ENCODE measurements at places on chromosomes 12 and 14.

DNA sequence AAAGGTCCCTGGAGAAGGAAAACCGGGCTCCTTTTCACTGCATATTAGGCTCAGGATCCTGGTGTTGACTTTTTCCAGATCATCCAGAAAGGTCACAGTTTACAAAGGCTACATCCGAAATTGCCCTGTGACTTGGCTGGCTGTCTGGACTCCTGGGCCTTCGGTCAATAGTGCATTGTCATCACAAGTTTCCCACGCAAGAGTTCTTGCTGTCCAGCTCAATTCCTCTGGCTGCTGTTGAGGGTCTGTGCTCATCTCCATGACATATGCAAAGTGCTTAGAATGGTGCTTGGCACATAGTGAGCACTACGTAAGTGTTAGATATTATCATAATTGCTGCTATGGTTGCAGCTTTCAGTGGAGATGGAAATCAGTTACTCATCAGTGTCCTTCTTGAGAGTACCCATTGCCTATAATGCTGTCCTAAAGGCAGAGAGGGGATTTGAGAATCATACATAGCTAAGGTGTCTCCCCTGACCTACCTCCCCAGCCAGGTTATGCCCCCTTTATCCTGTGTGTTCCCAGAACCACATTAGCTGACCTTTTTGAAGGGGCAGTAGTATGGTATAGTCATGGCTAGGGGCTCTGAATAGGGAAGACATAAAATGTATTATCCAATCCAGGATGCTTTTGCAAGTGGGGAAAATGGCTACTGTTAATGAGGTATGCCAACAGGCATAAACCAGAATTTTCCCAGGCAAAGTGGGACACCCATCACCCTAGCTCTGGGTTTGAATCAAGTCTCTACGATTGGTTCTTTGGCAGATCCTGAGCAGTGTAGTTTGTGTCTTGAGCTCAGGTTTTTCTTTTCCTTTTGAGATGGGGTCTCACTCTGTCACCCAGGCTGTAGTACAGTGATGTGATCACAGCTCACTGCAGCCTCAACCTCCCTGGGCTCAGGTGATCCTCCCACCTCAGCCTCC lies 132.0 kb upstream of the CCND2 start:
- DNase-seq, result no peak

GRCh38 chr12:100955139-100955538 lies 160.6 kb downstream of the ANO4 start:
- peak; percentile 61 for DNase-seq

- DNase-seq, result no peak
Observed at GRCh38 chr12:71626768-71627167, 36.9 kb downstream of the ZFC3H1 start.

DNA sequence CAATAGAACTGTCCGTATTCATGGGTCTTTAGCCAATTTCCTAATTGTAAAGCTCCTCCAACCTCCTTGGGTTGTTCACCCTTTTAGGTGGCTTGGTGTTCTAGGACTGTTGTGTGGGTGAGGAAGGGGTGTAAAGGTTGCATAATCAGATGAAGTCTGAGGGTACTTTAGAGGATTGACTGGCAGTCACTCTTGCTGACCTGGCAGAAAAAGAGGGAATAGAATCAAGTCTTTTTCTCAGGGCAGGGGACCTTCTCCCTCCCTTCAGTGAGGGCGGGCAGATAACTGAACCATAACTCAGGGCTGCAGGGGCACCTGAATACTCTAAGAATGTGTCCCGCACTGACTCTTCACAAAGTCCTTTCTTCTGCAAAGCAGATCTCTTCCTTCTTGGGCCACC lies 436.2 kb downstream of the CCDC91 start:
- no peak for DNase-seq

DNA sequence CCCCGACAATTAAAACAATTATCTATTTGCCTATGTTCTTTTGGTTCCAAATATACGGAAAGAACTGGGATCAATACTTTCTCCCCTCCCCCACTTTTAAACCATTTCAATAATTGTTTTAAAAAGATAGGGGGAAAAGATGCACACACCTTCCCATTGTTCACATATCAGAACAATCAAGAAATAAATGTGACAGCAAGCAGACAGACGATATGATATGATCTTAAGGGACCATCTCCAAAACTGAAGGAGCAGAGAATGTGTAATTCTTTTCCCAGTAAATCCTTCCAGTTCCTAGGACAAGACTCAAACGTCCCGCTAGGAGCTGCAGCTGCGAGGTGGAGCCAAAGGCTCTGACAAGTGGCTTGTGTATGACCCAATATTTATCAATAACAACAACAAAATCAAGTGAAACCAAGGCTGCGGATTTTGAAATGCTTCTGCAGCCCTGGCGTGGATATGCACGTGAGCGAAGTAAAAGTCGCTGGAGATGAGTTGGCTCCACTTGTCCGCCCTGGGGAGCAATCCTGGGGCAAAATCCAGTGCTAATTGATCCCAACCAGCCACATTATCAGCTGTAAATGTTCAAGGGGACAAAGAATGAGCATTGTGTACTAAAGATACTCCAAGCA lies 8.2 kb upstream of the FOXG1 start:
- no peak for DNase-seq

DNA sequence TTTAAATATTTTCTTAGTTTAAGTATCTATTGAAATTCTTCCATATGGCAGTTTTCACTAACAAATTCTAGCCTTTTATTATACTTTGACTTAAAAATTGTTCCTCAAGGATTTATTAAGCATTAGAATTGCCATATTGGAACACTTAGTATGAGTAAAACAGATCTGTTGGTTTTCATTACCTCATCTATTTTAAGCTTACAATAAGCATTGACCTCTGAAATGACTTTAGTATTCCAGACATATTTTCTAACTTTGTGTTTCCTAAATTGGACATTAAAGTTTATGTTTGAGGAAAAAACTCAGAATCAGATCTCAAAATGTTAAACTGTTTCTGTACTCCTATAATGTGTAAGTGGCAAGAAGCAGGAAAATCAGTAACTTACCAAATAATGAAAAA lies 48.4 kb downstream of the CSRP2 start:
- DNase-seq, result no peak

GRCh38 chr14:34065236-34065635 lies 114.4 kb upstream of the EGLN3 start:
- no peak for DNase-seq

DNA sequence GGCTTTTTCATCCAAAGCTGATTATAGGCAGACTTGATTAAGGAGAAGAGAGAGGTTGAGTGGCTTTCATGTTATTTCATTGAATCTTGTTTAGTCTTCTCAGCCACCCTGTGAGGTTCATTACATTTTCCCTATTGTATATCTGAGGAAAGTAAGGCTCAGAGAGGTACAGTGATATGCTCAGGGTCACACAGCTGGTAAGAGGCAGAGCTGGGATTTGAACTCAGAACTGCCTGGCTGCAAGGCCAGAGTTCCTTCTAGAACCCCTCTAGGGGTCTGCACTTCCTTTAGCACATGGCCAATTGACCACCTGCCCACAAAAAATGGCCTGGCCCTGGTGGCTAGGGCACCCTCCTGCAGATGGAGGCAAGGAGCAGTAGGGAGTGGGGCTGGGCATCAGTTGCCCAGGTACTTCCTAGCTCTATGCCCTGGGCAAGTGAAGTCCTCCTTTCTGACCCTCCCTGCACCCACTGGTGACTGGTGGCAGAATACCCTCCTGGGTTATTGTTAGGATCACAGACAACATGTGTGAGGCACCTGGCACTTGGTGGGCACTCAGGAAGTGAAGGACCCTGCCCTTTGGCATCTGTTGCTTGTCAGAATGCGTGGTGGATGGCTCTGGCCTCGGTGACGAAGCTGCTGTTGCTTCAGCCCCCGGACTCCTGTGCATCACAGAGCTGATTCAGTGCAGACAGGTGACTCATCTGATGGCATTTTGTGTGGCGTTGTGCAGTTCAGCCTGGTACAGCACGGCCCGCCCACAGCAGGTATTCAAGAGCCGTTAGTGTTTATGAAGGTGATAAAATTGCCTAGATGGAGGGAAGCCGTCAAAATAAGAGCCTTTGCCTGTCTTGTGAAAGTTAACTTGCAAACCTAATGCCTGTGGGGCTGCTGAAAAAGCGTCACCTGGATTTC lies 115.8 kb downstream of the SLC25A47 start:
- DNase-seq, result no peak

- no peak for DNase-seq
Observed at GRCh38 chr12:12016284-12017100, 54.2 kb upstream of the BCL2L14 start.

DNA sequence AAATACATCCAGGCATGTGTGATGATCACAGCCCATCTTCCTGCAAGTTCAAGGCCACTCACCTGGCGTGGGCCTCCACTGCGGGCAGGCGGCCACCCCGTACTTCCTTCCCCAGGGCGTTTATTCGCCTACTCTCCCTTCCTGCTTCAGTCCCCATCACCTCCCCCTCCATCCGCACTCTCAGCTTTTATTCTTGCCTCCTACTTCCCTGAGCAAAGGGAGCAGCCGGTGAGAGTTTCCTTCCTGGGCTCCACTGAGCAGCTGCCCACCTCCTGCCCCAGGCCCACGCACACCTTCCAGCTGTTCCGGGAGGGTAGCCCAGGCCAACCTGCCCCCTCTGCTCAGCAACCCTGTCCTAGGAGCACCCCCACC lies 4.1 kb downstream of the CYP46A1 start:
- DNase-seq, result no peak

DNA sequence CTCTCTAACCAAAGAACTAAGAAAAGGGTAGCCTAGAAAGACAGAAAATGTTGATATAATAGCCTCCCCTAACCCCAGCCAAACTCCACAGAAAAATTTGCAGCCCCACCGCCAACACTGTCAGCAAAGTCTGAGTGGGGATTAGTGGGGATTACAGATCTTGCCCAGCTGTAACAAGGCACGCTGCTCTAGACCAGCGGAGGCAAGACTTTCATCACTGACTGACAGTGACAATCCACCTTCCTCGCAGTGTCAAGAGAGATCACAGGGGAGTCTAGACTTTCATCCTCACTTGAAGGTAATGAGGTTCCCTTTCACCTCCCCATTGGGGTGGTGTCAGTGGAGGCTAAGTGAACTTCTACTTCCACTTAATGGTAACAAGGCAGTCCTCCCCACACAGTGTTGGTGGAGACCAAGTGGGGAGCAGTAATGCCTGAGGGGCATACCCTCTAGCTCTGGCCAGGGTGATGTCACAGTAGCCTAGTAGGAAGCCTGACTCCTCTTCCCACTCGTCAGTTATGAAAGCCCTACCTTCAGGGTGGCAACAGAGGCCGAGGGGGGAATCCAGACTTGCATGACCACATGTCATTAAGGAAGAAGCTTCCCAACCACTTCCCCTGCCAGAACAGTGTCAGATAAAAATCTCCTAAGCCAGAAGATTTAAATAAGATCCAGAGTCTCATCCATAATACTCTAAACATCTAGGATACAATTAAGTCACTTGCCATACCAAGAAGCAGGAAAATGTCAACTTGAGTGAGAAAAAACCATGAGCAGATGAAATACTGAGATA lies 91.7 kb upstream of the RASSF8 start:
- no peak for DNase-seq

GRCh38 chr12:96064271-96064670 lies 28.9 kb upstream of the LTA4H start:
- DNase-seq, result no peak

GRCh38 chr14:64730061-64730440 lies 25.8 kb downstream of the PLEKHG3 start:
- no peak for DNase-seq

DNA sequence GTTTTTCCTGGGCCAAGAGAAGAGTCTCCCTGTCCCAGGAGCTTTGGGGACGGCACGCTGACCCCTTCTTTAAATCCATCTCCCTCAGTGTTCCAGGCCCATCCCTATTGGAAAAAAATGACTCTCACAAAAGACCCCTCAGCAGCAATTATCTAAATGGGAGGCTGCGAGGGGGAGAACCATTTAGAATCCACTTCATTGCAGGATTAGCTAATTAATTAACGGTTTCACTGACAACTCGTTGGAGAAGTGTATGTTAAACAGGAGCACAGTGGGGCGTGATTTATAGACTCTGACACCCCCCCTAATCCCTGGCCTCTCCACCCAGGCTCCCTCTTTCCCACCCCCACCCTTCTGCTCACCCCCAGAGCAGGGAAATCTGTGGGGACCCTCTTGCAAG lies 162.8 kb upstream of the LHX5 start:
- no peak for DNase-seq

DNA sequence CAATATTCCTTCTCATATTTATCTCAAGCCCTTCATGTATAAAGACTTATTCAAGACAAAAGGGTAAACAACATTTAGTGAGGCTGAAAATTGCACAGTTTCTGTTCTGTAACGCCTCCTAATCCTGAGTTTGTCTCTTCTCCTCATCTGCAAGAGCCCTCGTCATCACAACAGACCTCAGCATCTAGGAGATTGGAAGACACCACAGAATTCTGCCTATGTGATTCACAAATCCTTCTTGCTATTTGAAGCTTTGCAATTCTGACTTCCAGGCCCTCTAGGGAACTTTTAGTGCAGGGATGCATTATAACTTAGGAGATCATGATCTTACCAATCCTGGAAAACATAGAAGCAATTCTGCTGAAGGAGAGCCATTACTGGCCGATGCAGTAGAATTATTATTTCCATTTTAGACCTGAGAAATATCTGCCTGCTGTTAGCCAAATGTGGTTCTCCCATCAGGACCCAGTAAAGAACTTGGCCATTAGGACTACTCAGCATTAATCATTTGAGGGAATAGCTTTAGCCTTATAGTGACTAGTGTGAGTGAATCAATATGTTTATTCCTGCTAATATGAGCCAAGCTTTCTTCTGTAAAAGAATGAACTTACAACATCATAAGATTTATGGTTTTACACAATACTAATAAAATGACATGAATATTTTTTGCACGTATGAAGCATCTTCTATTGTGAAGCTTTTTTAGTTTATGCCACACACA lies 119.5 kb downstream of the ANO4 start:
- no peak for DNase-seq

GRCh38 chr12:93856611-93857010 lies 179.4 kb downstream of the CRADD start:
- DNase-seq, result no peak

DNA sequence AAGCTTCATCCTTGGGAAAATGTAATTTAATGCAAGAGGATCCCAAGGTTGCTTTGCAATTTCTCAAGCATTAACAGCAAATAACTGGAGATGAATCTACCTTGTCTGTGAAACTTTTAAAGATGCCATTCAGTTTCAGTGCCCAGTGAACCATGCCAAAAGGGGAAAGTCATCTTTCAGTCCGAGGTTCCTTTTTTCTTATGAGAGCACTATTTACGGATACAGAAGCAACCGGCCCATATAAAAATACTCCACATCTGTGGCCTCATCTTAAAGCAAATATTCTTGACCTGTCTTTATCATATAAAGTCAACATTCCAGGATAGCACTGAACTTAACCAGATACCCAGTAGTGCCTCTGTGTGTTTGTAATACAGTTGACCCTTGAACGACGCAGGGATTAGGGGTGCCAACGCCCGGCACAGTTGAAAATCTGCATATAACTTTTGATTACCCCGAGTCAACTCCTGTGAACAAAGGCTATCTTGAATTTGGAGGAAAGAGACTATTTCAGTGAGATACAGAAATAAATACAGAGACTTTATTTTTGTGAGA lies 209.4 kb downstream of the PCNX1 start:
- DNase-seq, result no peak

DNA sequence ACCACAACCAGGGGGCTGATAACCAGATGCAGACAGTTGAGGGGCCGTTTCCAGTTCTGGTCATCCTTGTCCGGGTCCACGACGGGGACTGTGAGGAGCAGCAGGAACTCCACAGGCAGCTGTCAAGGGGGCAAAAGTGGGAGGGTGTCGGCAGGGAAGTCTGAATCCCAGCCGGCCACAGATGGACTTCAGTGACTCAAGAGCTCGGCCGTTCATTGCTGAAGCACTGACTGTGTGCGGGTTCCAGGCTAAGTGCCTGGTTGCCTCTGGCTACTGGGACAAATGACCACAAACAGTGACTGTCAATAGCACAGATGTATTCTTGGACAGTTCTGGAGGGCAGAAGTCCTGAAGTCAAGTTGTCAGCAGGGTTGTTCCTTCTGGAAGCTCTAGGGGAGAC lies 19.6 kb downstream of the SLC8B1 start:
- DNase-seq, result no peak

All from iPS DF 19.7 (cell line).